ENCODE measurements at places on chromosomes 5 and 9. TPM values are rescaled to one million over a fixed set of nuclear protein-coding genes. Genes with fewer than 3 reads are reported as not detected.
A peak's percentile ranks its signal among the peaks of the same experiment; 100 is the strongest.

- DNase-seq: no peak
Measured at GRCh38 chr9:127049044-127049443, 73.4 kb downstream of the ANGPTL2 start.

The PIP5KL1 gene
- total RNA-seq: 15.8 TPM

The PCDHGA3 gene
- 0.92 TPM for total RNA-seq

The PCDH1 gene
- total RNA-seq: 105 TPM

The SIT1 gene
- total RNA-seq: 7.2 TPM

DNA sequence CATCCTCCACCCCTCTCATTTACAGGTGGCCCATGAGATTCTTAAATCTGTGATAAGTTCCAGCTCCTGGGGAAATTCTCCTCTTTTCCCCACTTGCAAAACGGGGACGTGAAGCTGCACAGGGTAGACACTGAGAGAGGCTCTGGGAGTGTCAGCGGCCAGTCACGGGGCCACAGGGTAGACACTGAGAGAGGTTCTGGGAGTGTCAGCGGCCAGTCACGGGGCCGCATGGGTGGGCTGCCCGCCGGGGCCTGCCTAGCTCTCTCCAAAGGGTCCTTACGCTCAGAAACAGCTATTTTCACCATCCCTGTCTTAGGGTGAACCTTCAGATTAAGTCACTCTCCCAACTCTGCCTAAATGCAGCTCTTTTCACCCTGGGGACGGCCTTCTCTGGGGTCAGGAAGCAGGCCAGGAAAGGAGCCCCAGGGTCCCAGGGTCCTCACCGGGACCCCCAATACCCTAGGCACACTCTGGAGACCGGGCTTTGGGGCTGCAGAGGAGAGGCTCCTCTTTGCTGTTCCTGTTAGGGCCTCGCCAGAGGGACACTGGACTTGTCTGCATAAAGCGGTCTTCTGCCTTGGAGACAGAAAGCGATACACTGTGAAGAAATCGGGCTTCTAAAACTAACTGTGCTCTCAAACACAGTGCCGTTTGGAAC lies 1.5 kb downstream of the FAM78A start:
- no peak for DNase-seq

DNA sequence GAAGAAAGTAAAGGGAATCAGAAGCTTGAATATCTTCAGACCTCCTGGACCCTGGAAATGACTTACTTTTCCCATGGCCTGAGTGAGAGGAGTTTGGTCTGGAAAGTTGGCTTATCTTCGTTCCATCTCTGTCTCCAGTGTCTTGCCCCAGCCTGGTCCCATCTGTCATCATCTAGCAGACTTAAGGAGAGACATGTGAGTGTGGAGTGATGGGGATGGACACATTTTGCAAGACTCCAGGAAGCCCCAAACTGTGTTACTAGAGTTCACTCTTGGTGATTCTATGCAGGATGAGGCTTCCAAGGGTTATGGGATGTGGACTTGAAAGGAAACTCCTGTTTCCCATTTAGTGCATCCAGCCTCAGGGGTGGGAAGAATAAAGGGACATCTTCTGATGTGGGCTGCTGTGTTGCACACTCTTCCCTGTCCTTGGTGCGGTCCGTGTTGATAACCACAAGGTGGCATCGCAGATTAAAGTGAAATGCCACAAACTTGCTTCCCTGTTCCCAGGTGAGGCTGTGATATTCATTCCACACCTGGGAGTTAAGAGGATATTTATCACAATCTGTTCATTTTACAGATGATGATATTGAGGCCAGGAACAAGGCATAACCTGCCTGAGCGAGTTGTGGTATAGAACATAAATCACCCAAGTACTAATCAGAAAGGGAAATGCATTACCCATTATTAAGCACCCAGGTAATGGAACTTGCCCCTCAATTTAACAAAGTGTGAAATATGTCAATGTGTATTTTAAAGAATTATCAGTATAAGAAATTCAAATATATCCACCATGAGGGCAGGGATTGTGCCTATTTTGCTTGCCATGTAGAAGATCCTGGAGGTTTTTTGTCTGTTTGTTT lies 269.9 kb upstream of the PAPPA start:
- peak; percentile 50 for DNase-seq

- DNase-seq: no peak
Measured at GRCh38 chr9:127051881-127052595, 70.4 kb downstream of the ANGPTL2 start.

The NTNG2 gene
- total RNA-seq: 3.1 TPM

GRCh38 chr9:137592767-137593166 lies 2.5 kb upstream of the ZMYND19 start:
- no peak for DNase-seq

The UBE2B gene
- total RNA-seq: 39.7 TPM

DNA sequence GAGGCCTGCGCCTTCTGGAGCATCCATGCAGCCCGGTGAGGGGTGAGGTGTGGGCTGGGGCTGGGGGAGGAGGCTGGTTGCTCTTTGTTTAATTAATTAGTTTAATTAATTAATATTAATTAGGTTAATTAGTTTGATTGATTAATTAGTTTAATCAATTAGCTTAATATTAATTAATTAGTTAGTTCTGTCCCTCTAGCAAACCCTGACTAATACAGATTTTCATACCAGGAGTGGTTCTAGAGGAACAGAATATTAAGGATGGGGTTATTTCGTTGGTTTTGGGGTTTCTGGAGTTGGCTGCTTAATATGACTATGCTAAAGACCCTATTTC lies 14.1 kb upstream of the BARX1 start:
- no peak for DNase-seq

DNA sequence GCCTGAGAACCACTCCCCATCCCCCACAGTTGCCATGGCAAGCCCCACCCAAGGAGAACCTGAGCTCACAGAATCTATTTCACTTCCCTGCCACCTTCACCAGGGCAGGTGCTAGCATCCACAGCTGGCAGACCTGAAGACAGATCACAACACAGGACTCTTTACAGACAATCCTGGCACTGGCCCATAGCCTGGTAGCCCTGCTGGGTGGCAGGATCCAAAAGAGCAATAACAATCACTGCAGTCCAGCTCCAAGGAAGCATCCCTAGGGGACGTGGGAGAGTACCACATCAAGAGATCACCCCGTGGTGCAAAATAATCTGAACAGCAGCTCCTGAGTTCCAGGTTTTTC lies 463.2 kb upstream of the PIK3R1 start:
- DNase-seq: no peak

DNA sequence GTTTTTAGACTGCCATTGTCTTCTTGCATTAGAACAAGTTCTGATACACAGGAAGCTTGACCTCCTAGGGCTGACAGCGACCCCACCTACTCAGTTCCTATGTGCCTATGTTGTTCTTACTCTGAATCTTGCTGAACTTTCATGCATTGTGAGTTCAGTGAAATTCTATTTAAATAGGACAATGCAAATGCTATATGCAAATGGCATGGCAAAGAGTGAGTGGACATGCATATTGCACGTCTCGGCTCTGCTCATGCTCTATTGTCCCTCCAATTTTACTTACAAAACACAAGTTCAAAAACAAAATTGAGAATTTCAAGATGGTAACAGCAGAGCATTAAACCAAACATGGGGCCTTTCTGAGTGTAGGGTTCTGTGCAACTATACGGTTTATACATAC lies 5.3 kb upstream of the DCP2 start:
- no peak for DNase-seq

The LCNL1 gene
- 0.34 TPM for total RNA-seq

- no peak for DNase-seq
Measured at GRCh38 chr9:132049323-132049882, 30.3 kb downstream of the MED27 start.

DNA sequence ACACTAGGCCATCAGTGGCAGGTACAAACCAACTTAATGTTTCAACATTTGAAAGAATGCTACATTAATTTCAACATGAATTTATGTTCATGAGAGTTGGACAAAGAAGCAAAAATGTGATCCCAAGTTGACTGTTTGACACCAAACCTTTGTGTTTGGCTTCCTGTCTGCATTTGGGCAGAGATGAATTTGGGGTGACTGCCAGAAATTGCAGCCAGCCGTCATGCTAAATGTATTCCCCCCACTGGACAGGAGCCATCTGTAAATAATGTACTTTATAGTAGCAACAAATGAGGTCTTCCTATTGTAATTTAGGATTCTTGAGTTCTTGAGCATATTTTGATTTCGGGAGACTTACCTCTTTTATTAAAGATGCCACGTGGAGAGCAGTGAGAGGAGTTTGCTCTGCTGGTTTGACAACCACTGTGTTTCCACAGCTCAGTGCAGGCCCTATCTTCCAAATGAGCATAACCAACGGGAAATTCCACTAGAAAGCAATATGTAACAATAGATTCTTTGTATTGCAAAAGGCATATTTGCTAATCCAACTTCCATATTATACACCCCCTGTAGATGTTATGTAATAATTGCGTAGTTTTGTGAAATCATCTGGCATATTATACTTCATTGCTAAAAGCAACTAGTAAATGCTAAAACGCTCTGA lies 27.6 kb downstream of the ALDH1A1 start:
- no peak for DNase-seq

The RABEPK gene
- 23.7 TPM for total RNA-seq

- no peak for DNase-seq
Measured at GRCh38 chr9:97633859-97634490, 354 bp downstream of the NCBP1 start.

- no peak for DNase-seq
Measured at GRCh38 chr5:66840511-66841013, 244.4 kb downstream of the MAST4 start.

GRCh38 chr9:112180387-112180881 lies 5.3 kb upstream of the SUSD1 start:
- DNase-seq: no peak

The APBA1 gene
- total RNA-seq: 0.94 TPM

GRCh38 chr9:479971-480350 lies 265.3 kb downstream of the DOCK8 start:
- DNase-seq: no peak

DNA sequence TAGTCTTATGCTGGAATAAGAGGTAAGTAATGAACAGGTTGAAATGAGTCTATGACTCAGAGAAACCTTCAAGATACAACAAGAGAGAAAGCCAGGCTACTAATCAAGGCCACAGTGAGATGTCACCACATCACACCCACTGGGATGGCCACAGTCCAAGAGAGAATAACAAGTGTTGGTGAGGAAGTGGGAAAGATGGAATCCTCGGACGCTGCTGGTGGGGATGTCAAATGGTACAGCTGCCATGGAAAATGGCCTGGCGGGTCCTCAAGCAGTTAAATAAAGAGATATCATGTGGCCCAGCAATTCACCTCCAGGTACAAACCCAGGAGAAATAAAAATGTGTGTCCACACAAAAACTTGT lies 41.9 kb upstream of the NEURL1B start:
- DNase-seq: no peak

- DNase-seq: peak; percentile 43
Measured at GRCh38 chr9:121278477-121279261, 10.7 kb downstream of the GSN start.

GRCh38 chr9:125515281-125515680 lies 191.7 kb downstream of the MAPKAP1 start:
- DNase-seq: no peak

The FGF1 gene
- not detected for total RNA-seq

DNA sequence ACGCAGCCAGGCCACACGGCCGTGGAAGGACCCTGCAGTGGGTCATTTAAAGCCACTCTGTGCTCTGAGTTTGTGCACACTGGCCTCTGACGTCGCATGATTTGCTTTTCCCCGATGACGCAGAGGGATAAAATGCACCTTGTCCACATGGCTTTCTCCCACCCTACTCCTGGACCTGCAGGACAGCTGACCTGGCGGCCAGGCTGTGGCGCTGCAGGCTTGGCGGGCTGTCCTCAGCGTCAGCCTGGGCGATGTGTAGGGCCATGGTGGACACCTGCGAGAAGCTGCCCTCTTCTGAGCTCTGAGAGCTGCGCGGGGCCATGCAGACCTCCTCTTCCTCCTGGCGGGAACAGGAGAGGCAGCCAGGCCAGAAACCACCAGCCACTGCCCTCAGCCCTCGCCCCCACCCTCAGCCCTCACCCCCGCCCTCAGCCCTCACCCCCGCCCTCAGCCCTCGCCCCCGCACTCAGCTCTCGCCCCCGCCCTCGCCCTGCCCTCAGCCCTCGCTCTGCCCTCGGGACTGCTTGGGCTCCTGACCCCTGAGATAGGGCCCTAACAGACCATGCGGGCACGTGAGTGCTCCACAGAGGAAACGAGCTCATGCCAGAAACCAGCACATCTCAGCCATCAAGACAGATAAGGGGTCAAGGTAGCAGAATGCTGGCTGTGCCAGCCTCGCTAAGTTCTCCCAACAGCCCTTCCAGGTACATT lies 20.0 kb upstream of the SCGB3A1 start:
- peak; percentile 50 for DNase-seq

DNA sequence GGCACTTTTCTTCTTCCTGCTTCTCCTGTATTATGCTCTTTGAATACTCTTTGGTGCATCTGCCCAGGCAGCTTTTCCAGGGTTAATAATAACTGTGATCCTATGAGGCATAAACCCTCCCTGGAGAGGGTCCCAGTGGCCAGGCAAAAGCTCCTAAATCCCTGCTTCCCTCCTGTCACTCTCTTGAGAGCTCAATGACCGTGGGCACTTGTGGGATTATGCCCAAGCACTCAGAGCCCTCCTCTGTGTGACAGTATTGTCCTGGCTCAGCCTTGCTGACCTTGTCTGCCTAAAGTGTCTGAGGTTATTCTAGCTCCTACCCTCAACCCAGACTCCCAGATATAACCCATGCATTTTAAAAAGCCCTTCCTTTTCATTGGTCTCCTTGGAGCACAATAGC lies 51.9 kb downstream of the GALNT10 start:
- DNase-seq: no peak

DNA sequence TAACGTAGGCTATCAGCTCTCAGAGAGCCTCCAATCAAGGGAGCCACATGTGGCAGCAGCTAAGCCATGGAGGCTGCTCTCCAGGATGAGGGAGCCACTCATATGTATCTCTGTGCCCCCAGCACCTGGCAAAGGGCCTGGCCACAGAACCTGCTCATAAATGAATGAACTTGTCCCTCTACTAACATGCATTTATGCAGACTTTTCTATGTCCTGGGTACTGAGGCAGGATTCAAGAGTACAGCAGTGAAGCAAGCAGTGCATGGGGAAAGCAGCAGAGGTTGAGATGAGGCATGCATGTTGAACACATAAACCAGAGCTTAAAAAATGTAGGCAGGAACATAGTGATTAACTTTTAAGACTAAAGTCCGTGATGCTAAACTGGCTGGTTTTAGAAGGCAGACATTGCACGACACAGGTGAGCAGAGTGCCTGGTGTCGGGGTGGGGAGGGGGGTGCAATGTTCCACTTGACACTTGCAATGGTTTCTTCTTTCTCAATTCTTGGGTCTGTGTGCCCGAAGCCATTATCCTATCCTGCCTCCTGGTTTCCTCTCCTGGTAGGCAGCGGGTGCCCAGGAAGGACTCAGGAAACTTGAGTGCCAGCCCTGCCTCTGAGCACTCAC lies 142.8 kb upstream of the ALDH1B1 start:
- DNase-seq: no peak
